ENCODE measurements at places on chromosomes 4 and X.

DNA sequence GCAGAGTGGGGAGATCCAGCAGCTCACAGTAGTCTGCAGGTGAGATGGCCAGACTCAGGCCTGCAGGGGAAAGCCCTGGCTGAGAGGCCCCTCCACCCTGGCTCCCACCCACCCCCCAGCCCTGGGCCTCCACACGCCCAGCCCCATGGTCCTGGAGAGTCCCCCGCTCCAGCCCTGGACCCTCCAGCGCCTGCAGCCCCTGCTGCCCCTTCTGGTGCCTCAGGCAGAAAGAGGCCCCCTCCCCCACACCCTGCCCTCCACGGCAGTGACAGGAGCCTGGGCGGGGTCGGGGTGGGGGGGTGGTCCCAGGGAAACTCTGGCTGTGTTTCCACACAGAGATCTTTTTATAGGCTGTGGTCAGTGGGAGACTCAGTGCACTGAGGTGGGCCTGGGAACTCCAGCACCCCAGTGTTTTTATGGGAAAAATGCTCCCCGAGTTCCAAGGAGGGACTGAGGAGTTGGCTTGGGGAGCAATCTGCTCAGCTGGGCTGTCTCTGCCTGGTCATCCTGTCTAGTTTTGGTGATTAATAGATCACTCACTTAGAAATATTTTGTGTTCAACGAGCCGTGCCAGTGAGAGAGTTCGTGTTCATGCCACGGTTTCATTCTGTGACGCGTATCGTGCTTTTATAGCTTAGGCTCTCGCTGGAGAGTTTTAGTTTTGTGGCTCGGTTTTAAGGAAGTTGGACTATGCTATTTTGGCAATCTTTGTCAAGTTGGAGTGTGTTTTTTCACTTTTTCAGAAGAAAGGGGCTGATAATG is 53.1 kb upstream of the HGFAC start:
- no peak for DNase-seq

- no peak for DNase-seq
Observed at GRCh38 chr4:147582386-147583060, 34.7 kb upstream of the TMEM184C start.

DNA sequence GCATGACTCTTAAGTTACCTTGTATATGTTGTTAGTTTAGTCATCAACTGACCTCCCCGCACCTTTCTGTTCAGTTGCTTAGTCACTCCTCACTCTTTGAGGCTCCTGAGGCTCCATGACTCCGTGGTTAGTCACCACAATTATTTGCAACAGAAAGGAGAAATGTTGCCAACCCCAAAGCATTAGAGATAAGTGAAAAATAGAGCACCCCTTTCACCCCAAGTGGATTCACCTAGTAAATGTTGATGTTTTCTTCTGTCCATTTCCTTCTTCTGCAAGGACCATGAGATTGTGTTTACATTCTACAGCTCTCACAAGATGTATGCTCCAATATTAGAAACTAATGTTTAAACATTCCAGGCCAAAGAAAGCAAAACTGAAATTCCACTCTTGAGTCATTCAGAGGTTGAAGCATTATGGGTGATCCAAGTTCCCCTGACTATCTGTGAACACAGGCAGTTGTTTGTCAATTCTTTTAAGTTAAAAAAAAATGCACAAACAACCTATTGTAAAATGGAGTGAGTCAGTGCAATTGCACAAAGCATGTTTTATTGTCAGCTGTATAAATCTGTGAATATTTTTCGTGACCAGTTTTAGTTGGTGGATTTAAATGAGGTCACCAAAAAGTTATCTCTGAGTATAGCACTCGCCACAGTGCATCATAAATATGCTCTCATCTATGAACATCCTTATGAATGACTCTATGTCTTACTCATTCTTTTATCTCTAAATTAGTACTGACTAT is 552.4 kb upstream of the MAGEB2 start:
- DNase-seq: no peak

- DNase-seq: no peak
Observed at GRCh38 chrX:136780763-136781162, at the start of gene ARHGEF6. Gene ARHGEF6, minus strand, starts transcription at chrX:136780932. Its CDS starts 50 bp downstream, at chrX:136780882.

DNA sequence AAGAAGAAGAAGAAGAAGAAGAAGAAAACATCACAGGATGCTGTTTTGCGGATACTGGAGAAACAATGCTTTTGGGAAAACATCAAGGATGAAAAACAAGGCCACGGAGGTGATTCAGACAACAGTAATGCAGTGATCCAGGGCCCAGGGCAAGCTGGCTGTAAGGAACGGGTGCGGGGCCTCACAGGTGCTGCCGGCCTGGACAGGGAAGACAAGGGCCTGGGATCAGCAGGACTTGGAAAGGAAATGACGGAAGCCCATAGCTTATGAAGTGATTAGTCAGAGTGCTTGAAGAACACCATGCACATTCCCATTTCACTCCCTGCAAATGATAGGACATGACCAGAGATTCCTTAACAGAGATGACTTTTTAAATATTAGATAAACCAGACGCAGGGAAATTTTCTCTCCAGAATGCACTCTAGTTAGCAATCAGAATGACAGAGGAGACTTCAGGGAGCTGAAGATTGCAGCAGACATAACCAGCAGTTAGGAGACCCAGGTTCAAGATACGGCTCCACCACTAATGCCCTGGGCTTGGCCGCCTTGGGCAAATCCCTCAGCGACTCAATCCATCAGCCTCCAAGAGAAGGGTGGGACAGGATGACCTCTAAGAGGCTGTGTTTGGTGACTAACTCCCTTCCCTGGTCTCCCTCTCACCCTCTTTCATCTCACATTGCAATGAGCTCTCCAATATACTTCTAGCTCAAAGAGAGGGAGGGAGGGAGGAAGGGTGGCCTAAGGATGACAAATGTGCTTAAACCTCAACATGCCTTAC is 54.1 kb downstream of the APBB2 start:
- DNase-seq: no peak

- no peak for DNase-seq
Observed at GRCh38 chr4:87330761-87331160, 8.1 kb upstream of the HSD17B13 start.

DNA sequence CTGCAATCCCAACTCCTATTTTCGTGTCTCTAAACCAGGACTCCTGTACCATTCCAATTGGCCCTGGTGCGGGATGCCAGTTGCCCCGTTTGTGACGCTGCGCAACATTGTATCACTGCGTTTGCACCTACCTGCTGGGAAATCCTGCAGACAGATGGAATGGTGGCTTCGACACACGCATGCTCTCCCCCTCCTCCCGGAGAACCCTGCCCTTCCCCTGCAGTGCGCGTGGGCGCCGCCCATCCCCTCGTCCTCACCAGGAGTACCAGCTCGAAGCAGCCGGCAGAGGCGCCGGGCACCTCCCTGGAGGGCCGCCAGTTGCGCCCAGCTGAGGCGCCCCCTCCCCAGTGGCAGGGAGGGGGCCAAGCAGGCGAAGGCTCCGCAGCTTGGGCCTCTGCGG is 1.4 kb downstream of the DGKK start:
- DNase-seq: no peak

DNA sequence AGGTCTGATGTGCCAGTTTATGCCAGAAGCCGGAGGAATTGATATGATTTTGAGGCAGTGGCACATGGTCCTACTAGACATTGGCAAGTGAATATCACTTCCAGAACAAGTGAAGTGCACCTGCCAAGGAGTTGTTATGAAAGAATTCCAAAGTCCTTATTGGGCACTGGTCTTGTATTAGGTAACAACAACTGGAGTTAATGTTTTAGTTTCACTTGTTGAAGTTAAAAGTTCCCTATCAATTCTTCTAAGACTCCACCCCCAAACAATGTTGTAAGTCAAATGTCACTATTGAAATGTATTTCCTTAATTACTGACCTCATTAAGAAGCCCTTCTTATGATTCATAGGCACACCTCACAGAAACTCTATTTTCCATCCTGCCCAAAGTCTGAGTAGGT is 3.1 kb downstream of the TET2 start:
- DNase-seq: no peak

- no peak for DNase-seq
Observed at GRCh38 chrX:11349661-11350337, 56.6 kb downstream of the AMELX start.

- DNase-seq: no peak
Observed at GRCh38 chr4:152385551-152385950, 150.3 kb downstream of the FBXW7 start.

DNA sequence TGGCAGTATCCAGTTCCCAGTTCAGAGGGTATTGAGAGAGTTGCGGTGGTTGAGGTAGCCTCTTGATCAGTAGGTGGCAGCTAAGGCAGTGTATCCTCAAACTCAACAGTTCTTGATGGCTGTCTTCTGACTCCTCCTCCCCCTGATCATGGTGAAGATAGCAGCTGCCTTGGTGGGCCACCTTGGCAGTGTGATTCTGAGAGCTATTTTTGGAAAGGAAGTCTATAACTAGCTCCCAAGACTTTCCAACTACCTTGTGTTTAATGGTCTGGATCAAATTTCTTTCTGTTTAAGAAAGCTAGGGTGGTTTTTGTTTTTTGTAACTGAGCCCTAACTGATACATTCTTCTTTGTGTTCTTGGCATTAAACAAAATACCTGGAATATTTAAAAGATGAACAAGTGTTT is 10.5 kb upstream of the TBC1D19 start:
- no peak for DNase-seq

DNA sequence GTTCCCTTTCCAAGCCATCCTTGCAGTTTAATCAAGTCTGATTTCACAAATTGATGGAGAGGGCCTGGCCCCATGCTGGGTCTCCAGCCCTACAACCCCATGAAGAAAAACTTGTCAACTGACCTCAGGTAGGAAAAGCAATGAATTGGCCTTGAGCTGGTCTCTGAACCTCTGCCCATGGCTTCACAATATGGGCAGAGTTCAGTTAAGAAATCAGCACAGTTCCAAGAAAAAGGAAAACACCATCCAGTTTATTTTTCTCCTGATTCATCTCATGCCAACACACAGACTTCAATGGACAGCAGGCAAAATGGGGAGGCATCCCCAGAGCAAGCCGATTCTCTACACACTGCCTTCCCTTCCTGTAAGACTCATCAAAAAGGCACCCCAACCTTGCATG is 3.3 kb downstream of the RIPPLY1 start:
- DNase-seq: no peak

GRCh38 chr4:118276580-118276979 is 76.2 kb downstream of the PRSS12 start:
- no peak for DNase-seq

DNA sequence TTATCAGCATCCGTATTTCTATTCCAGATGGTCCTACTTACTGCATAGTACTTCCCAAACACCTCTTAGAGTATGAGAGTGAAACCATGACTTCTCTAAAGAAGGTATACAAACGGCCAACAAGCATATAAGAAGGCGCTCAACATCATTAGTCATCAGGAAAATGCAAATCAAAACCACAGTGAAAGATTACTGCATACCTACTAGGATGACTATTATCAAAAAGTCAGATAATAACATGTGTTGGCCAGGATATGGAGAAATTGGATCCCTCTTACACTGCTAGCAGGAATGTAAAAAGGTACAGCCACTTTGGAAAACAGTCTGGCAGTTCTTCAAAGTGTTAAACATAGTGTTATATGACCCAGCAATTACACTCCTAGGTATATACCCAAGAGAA is 215.3 kb upstream of the CXorf66 start:
- no peak for DNase-seq

DNA sequence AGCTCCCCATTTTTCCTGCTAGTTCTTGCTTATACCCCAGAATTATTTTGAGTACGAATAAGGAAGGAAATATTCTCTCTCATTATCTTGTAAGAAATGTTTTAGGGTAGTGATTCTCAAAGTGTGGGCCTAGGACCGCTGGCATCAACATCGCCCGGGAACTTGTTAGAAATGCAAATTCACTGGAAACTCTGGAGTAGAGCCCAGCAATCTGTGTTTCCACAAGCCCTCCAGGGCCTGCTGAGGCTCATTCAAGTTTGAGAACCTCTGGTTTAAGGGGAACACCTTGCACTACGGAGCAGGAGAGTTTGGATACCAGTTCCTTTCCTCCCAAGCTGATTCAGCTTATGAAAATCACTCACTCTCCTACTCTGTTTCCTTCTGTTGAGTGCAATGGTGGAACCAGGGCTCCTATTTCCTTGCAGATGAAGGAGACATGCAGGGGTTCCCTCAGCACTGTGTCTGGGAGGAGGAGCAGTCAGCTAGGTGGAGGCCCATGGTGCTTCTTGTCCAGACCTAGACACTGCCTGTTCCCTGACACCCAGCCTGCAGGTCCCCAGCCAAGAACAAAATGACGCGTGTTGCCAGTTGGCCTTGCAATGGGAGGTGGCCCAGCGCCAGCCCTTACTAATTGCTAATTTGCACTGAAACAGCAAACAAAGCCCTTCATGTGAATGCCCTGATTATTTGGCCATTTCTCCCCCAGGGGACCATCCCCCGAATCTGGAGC is 68.5 kb downstream of the CYTL1 start:
- no peak for DNase-seq

DNA sequence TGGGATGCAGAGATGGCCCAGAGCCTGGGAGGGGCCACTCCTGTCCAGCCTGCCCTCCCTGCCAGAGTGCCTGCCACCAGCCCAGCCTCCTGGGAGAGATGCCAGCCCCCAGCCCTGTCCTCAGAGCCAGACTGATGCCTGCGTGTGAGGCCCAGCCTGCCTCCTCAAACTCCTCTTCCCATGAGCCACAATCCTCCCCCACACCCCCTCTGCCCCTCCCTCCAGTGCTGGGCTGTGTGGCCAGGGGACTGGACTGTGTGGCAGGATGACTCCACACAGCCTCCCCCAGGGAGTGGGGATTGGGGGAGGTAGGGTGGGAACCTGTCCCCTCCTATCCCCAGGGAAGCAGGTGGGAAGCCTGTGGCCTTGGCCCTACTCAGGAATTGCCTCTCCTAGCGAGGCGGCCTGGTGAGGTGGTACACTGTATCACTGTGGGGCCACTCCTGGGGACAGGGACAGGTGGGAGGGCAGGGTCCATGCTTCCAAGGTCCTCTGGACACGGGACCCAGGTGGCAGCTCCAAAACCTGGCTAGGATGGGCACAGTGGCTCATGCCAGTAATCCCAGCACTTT is 4.3 kb upstream of the SH3BP2 start:
- DNase-seq: no peak

DNA sequence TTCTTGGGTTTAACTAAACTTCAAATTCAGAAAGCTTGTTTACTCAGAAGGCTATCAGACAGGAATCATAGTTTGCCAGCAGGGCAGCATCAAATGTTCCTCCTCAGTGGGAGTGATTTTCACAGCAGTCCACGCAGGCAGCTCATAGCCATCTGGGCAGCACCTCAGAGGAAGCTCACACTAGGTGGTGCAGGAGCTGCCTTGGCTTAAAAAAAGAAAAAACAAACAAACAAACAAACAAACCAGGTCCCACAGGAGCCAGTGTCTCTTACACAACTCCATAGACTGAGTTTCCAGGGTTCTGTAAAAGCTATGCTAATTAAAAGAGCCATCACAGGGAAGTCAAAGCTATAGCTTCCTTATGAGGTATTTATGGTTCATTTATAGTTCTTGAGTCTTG is 10.5 kb upstream of the KLHL5 start:
- DNase-seq: no peak

- DNase-seq: no peak
Observed at GRCh38 chr4:145755802-145756201, 75.9 kb downstream of the C4orf51 start.

GRCh38 chr4:27187786-27188185 is 327.1 kb downstream of the STIM2 start:
- DNase-seq: no peak

DNA sequence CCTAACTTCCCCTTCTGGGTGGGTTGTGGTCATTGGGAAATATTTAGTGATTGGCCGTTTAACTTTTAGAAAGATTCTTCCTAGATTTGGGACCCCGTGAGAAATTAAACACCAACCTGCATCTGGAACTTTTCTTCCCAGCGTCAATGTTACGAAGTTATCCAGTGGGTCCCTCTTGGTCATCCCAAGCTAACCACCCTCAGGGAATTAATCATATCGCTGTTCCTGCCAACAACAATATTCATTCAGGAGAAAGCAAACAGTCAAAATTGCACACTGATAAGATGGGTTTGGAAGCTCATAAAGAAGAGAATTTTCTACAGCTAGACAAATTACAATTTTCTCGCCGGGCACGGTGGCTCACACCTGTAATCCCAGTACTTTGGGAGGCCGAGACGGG is 121.2 kb upstream of the STX18 start:
- no peak for DNase-seq

Data from C1 segment of cervical spinal cord (tissue), 14 donors.